CD4-positive, alpha-beta T cell treated with Interleukin-6 at 100 ng/mL for 8 hours (primary cell): ENCODE measurements at places on chromosomes 4 and X.

- DNase-seq, result no peak
Observed at GRCh38 chr4:109248322-109248900, 54.0 kb downstream of the COL25A1 start.

DNA sequence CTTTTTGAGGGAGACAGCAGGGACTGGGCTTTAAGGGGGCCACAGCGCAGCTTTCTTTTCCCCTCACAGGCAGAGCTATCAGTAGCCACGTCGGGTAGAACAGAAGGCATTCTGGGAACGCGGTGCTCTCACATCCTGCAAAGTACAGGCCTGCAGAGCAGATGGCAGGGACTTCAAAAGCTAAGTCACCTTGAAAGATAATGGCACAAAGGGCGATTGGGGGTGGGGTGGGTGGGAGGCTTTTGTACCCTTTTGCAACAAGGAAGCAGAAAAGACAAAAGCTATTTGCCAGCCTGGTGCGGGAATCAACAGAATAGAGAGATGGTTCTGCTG, 93.9 kb downstream of the PHKA2 start:
- DNase-seq, result no peak

DNA sequence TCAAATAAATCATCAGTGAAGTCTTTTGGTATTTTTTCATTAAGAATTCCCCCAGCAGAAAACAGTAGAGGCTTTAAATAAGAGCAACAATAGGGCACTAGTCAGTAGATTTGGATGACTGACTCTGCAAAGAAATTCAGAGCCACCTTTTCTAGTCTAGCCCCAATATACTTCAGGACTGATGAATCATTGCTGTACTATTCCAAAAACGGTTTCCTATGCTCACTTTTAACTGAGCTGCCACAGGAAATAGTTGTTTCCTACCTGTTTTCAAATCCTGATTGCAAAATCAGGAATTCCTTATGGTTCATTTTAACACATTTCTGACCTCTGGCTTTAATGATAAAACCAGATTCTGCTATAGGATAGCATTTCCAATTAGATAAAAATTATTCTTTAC, 171.6 kb downstream of the NR3C2 start:
- no peak for DNase-seq

- peak; percentile 40 for DNase-seq
Observed at GRCh38 chr4:122117743-122118142, 34.4 kb upstream of the BLTP1 start.

GRCh38 chrX:129925305-129926092, 19.5 kb downstream of the UTP14A start:
- peak; percentile 73 for DNase-seq

DNA sequence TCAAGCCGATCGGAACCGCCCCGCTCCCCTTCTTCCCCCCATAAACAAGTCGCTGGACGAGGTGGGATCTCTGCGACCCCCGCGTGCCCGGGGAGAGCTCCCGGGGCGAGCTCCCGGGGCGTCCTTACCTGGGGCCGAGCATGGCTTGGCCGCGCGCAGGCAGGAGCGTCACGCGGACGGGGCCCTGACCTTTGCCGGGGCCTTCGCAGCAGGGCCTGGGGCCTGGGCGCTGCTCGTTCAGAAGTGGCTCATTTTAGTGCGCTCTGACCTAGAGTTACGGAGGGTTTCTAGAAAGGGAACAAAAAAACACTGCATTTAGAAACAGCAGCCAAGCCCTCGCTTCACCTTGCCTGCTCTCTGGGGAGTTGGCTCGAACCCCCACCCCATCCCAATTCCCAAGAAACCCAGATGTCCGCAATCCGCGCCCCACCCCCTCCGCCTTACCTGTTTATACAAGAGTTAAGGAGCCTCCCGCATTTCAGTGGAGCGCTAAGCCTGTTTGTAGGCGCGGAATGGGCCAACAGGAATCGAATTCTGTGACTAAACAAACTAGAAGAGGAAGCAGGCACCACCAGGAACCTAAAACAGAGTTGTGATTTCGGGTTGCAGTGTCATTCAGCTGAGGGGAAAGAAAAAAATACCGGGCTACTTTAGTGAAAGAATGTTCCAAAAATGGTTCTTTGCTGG, 814 bp upstream of the RBM47 start:
- no peak for DNase-seq

DNA sequence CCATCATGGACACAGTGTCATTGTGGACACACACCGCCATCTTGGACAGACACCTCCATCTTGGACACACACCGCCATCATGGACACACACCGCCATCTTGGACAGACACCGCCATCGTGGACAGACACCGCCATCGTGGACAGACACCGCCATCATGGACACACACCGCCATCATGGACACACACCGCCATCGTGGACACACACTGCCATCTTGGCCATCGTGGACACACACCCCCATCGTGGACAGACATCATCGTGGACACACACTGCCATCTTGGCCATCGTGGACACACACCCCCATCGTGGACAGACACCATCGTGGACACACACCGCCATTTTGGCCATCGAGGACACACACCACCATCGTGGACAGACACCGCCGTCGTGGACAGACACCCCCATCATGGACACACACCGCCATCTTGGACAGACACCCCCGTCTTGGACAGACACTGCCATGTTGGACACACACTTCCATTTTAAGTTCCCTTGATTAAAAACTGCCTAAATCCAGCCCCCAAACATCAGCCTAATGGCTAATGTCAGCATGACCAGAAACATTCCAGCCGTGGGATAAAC, 9.1 kb downstream of the ASMTL start:
- no peak for DNase-seq

GRCh38 chrX:79365591-79365990, 1.5 kb downstream of the ITM2A start:
- no peak for DNase-seq

DNA sequence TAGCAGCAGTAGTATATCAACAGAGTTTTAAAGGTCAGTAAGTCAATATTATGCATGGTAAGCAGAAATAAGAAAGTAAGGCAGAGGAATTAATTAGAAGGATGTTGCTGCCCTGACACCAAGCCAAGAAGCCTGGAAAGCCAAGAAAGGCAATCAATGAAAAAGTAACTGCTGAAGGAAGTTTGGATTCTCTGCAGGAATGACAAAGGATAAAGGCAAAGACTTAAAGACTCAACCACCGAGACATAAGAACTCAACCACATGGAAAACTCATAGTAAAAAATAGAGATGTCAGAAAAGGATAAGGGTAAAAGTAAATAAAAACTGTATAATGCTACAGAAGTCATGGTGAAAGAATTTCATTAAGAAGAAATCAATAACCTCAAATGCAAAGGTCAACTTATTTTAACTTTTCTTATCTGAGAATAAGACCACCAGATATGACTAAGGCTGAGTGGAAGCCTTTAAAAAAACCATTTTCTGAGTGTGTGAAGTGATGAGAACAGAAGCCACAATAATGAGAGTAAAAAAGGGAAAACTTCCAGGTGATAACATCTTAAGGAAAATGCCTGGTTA, 55.2 kb downstream of the NEK1 start:
- DNase-seq, result no peak

DNA sequence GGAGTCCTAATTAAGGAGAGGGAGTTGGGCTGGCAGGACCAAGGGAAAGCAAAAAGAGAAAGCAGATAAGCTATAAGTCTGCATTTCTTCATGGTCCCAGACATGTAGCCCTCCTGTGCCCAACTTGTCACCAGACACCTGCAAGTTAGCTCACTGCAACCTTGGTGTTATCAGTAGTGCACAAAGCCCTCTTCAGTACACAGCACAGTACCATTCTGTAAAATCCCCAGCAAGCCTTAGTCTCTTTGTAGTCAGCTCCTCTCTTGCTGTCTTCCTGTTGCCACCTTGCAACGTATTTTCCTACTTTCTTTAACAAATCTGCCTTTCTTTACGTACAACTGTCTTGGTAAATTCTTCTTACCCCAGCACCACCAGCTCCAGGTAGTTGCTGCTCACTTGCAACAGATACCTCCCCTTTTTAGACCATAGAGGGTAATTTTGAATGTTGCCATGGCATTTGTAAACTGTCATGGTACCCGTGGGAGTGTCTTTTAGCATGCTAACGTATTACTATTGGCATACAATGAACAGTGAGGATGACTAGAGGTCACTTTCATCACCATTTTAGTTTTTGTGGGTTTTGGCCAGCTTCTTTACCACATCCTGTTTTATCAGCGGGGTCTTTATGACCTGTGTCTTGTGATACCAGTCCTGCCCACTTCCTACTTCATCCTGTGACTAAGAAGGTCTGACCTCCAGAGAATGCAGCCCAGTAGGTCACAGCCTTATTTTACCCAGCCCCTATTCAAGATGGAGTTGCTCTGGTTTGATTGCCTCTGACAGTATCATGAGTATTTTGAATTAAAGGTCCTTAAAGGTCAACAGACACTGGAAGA, 28.3 kb upstream of the AP1S2 start:
- no peak for DNase-seq

GRCh38 chrX:119853444-119853843, 681 bp upstream of the UPF3B start:
- DNase-seq, result no peak

DNA sequence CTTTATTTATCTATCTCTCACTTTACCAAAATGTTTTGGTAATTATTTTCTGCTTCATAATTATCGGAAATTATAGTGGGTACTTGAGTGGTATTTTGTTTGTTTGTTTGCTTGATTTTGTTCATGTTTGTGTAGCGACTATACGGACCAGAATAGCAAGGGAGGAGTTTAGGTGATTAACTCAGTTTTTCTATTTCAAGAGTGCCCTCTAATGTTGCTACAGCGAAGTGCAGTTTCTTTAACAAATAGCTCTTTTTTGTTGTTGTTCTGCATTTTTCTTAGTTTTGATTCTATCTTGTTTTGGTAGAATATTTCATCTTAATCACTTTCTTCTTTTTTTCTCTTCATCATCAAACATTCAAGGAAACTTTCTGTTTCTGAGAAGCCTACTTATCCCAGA, 40.8 kb upstream of the QRFPR start:
- DNase-seq, result no peak

DNA sequence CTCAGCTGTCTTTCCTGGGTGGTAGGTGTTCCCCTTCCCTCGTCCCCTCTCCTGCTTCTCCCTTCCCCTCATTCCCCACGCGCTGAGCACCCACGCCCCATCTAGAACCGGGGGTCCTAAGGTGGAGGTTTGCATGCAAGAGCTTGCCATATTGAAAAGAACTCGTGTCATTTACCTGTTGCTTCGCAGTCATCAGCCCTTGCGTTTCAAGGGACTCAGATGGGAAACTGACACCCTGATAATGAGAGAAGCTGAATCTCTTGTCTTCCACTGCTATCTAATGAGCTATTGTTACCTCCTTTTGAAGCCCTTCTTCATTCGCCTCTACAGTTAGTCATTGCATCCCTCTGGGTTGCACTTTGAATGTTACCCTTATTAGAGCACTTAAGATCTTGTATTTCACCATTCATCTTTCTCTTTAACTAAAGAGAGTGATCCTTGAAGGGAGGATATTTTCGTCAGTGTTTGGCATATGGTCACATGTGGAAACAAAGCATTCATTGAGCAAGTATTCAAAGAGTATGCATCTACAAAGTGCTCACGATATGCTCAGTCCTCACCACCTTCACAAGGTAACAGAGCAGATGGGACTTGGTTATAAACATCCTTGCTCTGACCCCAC, 25.7 kb downstream of the ARL9 start:
- no peak for DNase-seq

GRCh38 chrX:78619834-78620233, 39.3 kb downstream of the RTL3 start:
- DNase-seq, result no peak

DNA sequence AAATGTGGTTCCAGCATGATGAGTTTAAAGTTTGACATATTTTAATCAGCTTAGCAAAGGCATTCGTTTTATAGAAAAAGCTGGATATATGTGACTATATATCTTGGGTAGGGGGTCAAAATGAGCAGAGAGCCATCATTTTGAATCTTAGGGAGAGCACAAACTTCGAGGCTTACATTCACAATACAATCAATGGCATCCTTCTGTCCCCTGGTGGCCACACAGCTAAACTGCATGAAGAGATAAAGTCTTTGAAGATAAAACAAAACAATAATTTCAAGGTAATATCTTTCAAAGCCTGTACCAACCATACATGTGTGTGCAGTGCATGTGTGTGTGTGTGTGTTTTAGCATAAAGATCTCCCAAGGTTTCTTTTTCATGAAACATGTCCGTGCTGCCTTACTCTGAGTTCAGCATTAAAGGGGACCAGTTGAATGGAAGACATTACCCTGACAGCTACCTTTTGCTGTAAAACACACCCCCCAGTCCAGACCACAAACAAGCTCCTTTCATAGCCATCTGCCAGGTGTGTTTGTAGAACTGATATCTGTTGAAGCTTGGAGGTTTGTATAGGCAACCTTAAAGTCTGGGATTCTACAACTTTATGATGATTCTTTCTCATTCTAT, 22.0 kb downstream of the DYNLT3 start:
- peak; percentile 47 for DNase-seq

GRCh38 chr4:124201636-124202035, 510.9 kb downstream of the ANKRD50 start:
- no peak for DNase-seq
